Stimulated activated CD8-positive, alpha-beta memory T cell treated with anti-CD3 and anti-CD28 coated beads, Interleukin-4, amount 100 ng/mL, for 4 hours (primary cell): ENCODE measurements at places on chromosomes 1 and 21.

- no peak for DNase-seq
Observed at GRCh38 chr1:35243691-35244090, 24.8 kb upstream of the ZMYM4 start.

GRCh38 chr1:44213222-44214112 lies at the start of gene DMAP1:
DMAP1 (plus strand) TSS chr1:44213471; CDS start chr1:44213754, 283 bp downstream.
- peak; percentile 66 for DNase-seq

DNA sequence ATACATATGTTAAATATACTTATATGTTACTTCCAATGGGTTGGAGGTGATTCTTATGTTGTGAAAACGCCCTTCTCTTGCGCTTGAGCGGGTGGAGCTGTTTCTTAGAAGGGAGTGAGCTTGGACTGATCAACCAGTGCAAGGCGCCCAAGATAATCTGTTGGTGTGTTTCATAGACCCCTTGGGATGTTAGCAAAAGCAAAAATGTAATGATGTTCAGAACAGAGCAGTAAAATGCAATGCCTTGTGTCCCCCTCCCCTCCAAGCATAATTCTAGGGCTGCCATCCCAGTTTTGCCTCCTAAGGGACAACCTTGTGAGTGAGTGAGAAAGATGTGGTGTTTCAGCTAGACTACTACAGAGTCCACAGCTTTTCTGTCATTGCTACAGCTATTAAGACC lies 6.2 kb upstream of the CD34 start:
- no peak for DNase-seq

DNA sequence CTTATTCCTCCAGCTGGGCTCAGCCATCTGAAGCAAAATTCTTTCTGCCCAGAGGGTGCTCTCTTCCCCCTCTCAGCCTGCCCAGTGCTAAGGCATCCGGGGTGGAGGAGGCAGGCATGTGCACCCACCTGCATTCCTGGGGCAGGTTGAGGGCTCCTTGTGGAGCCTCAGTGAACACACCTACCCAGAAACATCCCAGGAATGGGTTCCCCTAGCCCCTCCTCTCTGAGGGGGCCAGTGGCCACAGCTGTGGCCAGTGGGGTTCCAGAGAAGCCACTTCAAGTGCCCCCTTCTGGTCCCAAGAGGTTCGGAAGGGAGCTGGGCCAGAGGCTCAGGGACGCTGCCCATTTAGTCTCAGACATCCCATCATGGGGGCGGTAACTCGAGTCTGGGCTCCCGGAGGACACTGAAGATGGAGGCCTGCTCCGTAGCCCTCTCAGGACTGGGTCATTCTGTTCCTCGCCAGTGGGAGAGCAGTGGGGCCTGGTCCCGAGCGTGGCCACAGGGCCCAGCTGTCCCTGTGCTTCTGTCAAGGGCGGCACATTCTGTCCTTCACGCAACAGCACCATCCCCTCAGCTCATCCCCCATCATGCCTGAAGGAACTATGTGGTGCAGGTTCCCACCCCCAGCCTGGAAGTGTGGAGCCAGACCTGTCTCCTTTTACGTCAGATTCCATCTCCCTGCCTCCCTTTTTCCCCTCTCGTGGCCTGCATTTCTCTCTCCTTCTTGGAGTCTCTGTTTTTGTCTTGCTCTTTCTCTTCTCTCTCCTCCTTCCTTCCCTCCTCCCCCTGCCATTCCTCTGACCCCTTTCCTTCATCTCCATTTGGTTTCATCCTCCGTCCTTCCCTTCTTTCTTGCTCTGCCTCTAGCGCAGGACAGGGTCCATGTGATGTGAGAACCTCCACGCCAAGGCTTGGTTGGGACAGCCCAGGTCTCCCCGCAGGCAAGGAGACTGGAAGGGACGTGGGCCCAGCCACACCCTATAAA lies 49.6 kb upstream of the KDM4A start:
- DNase-seq: no peak

DNA sequence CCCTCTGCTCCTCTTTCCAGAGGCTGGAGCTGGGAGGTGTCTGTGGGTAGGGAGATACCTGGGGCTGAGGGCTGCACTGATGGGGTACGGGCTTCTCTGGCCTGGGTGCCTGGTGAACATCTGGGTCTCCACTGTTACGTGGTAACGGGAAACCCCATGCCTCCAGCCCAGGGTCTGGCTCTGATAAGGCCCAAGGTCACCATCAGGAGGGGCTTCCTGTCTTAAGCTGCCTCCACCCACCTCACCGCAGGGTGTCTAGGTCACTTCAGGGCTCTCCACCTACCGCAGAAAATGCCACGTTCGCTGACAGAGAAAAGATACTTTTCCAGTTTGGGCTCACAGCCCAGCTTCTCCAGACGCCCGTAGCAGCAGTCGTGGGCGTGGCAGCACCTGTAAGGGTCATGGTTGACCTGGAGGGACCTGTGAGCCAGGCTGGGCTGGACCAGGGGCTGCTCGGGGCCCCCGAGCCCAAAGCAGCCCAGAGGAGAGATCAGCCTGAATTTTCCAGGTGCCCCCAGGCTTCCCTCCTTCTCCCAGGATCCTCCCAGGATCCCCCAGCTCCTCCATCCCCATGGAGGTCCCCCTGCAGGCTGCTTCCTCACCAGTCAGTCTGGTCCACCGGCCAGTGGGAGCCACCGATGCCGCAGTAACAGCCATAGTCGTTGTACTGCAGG lies 1.3 kb downstream of the PLA2G2E start:
- no peak for DNase-seq

GRCh38 chr1:46423574-46424240 lies 29.6 kb downstream of the FAAH start:
- no peak for DNase-seq

- DNase-seq: no peak
Observed at GRCh38 chr1:35173909-35174540, 18.9 kb downstream of the SFPQ start.

- no peak for DNase-seq
Observed at GRCh38 chr1:240508950-240509349, 103.0 kb downstream of the GREM2 start.

- no peak for DNase-seq
Observed at GRCh38 chr1:224662870-224663269, 46.8 kb downstream of the CNIH3 start.

GRCh38 chr1:160887071-160887470 lies 2.1 kb upstream of the ITLN1 start:
- DNase-seq: no peak

DNA sequence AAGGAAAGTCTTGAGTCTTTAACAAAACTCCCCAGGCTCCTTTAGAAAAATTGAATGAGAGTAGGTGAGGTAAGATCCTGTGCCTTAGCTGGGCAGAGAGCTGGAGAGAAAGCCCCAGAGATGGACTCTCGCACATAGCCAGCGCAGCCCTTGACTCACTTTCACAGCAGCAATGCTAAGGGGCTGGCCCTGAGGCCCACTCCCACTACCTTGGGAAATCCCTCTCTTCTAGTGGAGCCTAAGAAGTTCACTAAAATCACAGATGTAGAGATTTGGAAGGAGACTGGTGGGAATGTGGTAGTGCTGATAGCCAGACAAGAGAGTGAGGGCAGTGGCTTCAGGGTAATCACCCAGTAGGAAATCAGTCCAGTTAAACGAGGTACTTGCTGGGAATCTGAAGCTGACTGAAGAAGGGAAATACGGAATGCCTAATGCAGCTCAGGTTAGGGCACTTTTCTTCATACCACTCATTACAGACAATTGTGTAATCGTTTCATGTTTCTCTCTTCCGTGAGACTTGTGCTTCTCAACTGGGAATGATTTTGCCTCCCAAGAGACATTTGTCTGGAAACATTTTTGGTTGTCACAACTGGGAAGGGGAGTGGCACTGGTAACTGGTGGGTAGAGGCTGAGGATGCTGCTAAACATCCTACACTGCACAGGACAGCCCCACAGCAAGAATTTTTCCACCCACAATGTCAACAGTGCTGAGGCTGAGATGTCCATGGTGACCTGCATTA lies 42.4 kb upstream of the LRRC8C start:
- no peak for DNase-seq

GRCh38 chr1:19512545-19512944 lies 27.2 kb upstream of the CAPZB start:
- no peak for DNase-seq

DNA sequence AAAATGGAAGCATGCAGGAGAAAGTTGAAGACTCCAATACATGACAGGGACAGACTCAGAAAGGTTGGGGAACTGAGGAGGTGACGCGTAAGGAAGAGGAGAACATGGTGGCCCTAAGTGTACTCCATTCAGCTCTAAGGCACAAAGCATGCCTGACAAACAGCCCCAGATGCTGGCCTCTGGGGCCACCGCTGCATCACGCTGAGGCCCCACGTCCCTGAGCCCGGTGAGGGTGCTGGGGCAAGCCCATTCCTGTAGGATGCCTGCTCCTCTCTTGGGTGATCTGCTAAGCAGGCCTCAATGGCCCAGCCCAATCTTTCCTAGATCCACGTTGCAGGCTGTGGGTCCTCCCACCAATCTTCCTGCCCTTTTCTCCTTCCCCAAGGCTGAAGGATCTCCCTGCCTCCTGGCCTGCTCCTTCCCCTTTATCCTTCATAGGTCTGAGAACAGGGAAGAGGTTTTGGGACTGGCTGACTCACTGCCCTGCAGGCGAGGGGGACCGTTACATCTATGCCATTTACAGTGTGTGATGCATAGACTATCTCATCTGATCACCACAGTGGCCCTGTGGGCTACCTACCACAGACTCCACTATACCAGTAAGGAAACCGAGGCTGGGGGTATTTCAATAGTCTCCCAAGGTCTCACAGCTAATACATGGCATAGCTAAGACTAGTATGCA lies 16.8 kb upstream of the NID1 start:
- DNase-seq: no peak

DNA sequence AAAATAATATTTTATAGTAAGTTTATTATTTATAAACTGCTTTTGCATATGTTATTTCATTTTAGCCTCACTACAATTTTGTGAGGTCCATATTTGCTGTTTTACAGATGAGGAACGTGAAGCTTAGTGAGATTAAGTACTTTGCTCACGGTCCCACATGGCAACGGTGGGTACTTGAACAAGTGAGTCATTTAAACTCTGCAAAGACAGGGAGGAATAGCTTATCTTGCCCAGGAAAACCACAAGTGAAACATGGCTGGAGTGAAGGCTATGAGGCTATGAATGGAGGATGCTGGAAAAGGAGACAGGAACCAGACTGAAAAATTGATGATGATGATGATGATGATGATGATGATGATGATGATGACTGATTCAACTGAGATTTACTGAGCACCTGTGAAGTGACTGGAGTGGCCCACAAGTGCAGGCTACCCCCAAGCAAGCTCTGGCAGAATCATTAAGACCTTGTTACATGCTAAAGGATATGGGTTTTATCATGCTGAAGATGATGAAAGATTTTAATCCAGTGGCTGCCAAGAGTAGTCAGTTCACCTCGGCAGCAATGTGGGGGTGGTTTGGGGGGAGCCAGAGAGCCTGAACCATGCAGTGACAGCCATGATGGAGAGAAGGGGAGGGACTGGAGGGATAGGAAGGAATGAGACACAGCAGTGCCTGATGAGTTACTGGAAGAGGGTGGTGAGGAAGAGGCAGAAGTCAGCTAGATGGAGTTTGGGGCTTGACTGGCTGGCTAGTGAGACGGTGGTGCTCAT lies 1.4 kb upstream of the ABCA4 start:
- no peak for DNase-seq

GRCh38 chr1:174131032-174131638 lies 28.2 kb upstream of the RABGAP1L start:
- no peak for DNase-seq

GRCh38 chr1:100361511-100362089 lies 9.3 kb downstream of the CDC14A start:
- DNase-seq: no peak

DNA sequence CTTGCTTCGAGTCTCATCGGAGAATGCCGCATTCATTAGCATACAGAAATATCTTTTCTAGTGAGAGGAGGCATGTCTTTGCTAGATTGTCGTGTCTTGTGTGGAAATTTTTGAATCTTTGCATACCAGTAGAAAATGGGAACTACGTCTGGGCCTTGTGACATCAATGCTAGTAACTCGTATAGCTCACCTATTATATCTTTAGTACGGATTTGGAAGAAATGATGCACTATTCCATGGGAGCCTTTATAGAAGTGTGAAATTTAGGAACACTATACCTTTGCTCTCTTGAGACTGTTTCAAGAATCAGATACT lies 835 bp downstream of the UHMK1 start:
- DNase-seq: no peak

DNA sequence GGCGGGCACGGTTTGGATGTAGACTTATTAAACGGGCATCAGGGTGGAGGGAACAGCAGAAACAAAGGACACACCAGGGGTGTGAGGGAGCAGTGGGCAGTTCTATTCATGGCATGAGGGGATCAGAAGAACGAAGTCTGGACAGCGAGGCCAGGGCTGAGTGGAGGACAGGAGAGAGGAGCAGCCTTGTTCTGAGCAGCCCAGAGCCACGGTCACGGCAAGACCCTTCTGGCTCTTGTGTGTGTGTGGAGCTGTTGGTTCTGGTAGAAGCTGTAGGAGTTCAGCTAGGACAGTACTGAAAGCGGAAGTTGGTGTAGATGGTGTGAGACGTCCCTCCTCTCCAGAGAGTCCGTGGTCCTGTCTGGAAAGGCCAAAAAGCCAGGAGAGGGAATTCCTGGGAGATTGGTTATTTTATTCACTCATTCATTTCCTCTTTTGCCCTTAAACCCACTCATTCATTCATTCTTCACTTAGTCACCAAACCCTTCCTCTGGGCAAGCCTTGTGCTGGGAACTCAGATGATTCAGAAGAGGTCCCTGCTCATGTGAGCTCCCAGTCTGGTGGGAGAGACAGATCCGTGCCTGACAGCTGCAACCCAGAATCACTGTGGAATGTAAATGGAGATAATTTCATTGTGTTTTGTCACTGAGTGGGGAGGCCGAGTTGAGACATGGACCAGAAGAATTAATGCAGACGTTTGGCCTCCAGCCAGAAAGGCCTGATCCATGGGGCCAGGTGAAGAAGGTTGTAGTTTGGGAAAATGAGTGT lies 4.1 kb upstream of the ACOT11 start:
- DNase-seq: no peak

GRCh38 chr1:245716561-245716960 lies 561.8 kb downstream of the KIF26B start:
- no peak for DNase-seq
